Hematopoietic multipotent progenitor cell treated with erythropoietin and hydrocortisone succinate and interleukin-3 and kit ligand, for 6 days (in vitro differentiated cells): ENCODE measurements at places on chromosomes 13 and 19.

DNA sequence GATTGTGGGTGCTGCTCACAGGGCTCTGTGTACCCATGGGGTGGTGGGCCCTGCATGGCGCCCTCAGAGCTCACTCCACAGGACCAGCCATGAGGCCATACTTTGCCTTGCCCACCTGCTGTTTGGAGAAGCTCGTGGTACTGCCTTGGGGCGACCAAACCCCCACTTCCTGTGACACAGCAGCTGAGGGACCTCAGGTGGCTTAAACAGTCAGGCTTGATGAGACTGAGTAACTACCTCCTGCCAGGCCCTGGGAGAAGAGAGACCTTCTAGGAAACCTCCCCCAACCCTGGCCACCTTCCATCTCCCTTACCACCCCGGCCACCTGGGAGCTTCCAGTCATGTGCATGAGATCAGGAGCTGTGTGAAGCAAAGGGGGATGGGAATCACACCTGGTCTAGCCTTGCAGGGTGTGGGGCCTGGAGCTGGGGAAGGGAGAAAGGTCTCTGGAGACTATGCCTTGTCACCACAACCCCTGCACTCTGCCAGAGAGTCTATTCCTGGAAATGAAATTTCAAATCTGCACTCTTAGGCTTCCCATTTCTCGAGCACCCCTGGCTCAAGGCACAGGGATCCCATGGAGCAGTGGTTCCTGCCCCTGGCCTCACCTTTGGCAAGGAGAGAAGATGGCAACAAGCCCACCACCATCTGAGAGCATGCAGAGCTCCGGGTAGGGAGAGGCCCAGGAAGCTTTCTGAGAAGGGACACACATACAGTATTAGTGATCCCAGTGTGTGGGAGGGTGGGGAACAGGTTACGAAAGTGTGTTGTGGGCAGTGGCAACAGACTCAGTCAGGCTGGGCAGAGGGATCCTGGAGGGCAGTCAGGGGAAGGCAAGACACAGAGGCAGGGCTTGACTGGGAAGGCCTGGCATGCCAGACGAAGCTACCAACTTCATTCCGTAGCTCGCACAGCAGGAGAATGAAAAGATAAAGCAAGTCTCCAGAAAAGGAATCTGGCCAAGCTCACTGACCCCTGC is 125.0 kb downstream of the URI1 start:
- DNase-seq: no peak

- DNase-seq: no peak
Observed at GRCh38 chr19:19274146-19274545, 1.0 kb upstream of the TM6SF2 start.

GRCh38 chr13:80339912-80340650 is 845 bp downstream of the SPRY2 start:
- peak; percentile 63 for DNase-seq

DNA sequence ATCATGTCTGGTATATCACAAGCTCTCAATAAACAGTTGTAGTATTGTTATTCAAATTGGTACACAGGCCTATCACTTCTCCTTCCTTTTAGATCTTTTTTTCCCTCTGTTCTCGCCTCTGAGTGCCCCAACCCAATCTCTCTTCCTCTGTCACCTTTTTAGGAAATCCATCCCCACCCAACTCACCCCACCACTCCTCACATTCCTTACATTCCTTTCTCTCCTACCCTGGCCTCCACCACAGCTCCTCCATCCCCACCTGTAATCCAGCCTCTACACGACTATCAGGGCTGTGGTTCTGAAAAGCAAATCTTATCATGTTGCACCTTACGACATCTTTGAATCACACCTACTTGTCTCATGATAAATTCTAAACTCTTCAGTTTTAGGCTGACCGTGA is 545.4 kb upstream of the GPC6 start:
- no peak for DNase-seq

DNA sequence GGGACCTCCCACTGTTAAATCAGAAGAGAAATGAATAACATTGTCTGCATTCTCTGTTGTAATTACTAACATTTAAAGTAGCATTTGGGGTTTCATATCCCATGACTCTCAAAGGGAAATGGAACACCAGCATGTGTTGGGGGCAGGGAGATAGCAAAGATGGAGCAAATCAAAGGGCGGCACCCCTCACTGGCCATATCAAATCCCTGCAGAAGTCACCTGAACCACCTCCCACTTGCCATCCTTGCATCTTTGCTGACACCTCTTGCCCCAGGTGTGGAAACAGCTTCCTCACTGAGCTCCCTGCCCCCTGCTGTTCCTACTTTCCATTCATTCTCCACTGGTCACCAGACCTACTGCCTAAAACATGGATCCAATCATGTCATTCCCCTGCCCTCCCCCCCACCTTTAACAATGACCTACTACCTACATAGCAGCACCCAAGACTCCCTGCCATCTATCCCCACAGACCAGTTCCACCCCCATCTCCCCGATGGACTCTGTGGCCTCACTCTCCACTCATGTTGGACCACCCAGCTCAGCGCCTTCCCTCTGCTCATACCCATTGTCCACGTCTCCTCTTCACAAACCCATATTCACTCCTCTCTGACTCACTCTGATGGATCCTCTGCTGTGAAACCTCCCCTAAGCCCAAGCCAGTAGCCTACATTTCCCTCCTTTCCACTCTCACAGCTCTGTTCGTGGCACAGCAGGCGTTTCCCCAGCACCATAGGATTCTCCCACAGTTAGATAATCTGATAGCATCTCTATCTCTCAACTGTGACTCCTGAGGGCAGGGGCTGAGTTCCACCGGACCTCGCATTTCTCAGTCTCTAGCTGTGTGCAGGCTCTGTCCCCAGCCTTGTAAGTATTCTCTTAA is 55.9 kb downstream of the DLEU7 start:
- no peak for DNase-seq

DNA sequence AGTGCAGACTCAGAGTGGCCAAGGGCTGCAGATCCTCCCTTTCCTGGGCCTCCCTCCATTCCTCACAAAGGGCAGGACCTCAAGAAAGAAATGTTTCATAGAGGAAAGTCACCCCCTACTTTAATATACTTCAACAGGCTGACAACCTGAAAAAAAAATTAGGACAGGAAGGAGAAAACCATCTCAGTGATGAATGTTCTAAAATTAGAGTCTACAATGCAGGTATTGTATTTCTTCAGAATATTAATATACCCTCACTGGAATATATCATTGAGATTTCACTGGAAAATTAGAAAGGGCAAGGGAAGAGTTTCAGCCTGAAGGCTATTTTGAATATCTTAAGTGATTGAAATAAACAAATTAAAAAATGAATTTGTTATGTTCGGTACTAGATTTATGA is 176.9 kb downstream of the DNAJC15 start:
- DNase-seq: no peak

DNA sequence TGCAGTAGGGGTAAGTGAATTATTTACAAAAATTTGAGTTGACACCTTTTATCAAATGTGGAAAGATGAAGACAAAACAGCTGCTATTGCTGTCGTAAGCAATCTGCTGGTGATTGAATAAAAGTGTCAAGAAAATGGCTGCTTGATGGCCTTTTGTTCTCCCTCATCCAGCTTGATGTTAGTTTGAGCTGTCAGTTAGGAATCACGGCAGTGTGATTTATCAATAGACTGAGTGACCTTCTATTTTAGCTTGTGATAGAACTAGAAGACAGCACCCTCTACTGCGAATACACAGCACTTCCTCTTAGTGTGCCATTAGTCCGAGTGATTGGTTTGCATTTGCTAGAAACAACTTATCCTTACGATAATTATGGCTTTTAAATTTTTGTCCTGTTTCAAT is 76.3 kb downstream of the MZT1 start:
- peak; percentile 36 for DNase-seq

GRCh38 chr13:65054277-65054676 is 2175.9 kb downstream of the PCDH9 start:
- no peak for DNase-seq

DNA sequence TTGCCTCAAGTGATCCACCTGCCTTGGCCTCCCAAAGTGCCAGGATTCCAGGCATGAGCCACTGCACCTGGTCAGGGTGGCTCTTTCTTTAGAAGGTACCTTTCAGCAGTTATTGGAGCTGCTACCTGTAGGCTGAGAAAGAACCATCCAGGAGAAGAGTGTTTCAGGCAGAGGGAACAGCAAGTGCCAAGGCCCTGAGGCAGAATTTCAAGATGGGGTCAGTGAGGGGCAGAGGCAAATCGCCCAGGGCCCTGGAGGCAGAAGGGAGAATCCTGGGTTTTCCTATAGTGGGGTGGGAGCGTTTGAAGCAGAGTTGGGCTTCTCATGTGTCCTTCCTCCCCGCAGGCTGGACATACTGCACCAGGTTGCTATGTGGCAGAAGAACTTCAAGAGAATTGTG is 2.2 kb downstream of the MRPL4 start:
- DNase-seq: no peak

- DNase-seq: peak; percentile 1
Observed at GRCh38 chr13:108086678-108087077, 128.7 kb downstream of the LIG4 start.

GRCh38 chr13:94270556-94270955 is 208.9 kb downstream of the DCT start:
- DNase-seq: no peak

DNA sequence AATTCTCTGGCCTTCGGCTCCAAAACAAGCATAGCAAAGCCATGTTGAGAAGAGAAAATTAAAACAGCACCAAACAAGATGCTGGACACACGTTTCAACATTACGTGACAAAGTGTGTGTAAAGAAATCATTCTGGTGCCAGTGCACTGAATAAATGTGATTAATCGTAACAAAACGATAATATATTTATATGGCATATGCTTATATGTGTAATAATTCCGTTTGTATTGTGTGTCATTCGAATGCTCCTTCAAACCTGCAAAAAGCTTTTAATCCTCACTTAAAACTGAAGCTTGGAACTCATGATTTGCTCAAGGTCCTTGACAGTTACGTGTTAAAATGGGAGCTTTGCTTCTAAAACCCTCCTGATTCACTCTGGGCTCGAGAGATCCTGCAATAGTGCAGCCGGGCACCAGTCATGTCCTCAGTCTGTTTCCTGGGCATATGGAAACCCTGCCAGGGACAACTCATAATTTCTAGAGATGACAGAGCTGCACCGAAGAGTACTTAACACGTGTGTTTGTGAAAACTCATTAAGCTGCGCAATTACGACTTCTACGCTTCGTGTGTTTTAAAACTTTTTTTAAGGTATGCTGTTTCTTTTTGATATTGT is 731 bp upstream of the AKAP8L start:
- no peak for DNase-seq

- no peak for DNase-seq
Observed at GRCh38 chr19:30564551-30565011, 192.4 kb downstream of the ZNF536 start.

- peak; percentile 58 for DNase-seq
Observed at GRCh38 chr13:45119469-45119990, 780 bp upstream of the GTF2F2 start.

- DNase-seq: no peak
Observed at GRCh38 chr19:50666346-50667176, 17.3 kb downstream of the C19orf81 start.

DNA sequence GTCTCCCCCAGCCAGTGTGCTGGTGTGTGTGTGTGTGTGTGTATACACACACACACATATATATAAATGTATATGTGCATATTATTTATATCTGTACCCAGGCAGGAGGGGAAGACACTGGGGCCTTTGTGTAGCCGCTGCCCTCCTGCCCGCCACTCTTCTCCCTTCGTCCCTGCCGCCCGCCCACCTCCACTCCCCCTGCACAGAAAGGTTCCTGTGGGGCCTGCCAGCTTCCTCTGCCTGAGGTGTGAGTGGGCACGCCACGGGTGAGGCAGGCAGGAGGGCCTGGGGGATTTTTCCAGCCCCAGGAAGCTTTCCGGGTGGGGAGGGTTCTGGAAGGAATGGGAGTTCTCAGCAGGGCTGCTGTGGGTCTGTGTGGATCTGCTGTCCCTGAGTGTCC is 6.9 kb downstream of the IRF2BP1 start:
- no peak for DNase-seq

- DNase-seq: peak; percentile 27
Observed at GRCh38 chr13:94154367-94154766, 325.1 kb downstream of the DCT start.

GRCh38 chr19:38917516-38917915 is 5.5 kb upstream of the CCER2 start:
- DNase-seq: no peak

GRCh38 chr19:36152352-36153091 is at the start of gene COX7A1:
TSS of gene COX7A1 (minus strand) at chr19:36152447. CDS start at chr19:36152407, 40 bp downstream.
- no peak for DNase-seq

DNA sequence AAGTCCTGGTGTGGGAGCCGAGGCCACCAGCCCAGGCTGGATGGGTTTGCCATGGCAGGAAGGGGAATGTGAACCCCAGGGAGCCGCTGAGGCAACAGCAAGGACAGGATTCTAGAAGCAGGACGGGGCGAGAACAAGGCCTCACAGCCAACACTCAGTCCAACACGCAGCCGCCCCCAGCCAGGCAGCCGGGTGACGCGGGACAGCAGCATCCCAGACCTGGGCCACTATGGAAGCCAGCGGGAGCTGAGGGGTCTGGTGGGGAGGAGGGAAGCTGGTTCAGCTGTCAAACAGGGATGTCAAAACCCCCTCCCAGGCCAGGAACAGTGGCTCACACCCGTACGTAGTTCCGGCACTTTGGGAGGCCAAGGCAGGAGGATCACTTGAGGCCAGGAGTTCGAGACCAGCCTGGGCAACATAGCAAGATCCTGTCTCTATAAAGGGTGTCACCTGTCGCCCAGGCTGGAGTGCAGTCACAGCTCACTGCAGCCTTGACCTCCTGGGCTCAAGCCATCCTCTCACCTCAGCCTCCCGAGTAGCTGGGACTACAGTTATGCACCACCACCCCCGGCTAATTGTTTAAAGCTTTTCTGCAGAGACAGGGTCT is 6.8 kb downstream of the MEX3D start:
- DNase-seq: no peak

DNA sequence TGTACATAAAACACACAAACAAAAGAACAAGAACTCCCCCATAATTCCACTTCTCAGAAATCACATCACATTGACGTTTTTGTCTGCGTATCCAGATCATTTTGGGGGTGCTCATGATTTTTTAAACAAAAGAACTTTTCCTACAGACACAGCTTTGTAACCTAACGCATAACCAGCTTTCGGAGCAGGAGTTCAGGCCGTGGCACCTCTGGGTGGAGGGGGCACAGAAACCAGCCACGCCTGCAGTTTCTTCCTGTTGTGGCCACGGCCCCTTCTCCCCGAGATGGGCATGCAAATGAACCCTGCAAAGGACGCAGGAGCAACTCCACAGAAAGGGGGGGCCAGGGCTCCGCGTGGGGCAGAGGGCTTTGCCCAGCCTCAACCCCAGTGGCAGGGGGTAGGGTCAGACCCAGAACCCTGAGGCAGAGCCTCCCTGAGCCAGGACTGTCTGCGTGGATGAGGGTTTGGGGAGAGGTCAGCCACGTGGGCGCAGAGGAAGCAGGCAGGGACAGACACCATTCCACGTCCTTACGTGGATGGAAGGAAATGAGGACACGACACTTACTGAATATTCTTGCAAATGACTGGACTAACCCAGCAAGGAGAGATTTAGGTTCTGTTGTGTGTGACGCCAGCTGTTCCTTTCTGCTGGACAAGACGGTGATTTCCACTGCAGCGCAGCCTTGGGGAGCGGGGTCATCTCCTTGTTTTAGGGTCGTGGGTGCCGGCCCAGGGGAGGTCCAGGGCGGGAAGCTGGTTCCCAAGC is 64.4 kb downstream of the RASA3 start:
- DNase-seq: peak; percentile 55

GRCh38 chr19:48975947-48976847 is 11.1 kb downstream of the FTL start:
- peak; percentile 84 for DNase-seq

GRCh38 chr13:27972478-27972820 is 3.3 kb upstream of the CDX2 start:
- DNase-seq: no peak
